ENCODE measurements at places on chromosomes 12 and 14.

DNA sequence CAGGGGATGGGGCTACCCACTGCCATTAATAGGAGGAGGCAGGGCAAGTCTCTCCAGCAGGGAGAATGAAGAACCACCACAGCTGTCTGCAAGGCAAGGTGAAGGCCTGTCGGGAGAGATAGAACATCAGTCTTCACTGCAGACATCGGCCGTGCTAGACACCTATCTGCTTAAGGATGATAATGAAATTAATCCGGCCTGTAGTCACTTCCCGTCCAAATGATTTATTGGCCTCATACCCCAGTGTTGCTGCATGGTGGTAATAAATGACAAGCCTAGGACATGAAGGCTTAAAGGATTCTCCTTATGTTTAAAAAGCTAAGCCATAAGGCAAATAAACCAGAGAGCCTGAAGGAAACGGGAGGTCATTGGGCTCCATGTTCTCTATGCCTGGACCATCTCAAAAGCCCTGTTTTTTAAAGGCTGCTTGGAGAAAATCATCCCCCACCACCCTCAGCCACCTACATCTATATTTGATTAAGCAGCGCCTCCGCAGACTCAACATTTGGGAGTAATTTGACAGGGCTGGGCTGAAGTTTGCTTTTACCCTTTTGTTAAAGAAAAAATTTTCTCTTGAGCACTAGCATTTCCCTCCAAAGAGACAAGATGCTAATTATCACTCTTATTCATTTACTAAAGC, 137.7 kb downstream of the PLXNC1 start:
- no peak for DNase-seq

DNA sequence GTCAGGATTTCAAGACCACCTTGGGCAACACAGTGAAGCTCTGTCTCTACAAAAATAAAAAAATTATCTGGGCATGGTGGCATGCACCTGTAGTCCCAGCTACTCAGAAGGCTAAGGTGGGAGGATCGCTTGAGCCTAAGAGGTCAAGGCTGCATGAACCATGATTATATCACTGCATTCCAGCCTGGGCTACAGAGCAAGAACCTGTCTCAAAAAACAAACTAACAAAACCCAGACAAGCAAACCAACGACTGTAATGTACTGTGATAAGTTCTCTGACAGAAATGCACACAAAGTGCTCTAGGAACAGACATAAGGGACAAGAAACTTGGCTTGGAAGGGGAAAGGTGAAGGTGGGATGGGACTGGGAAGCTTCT, 22.4 kb downstream of the ENTPD5 start:
- DNase-seq: no peak

DNA sequence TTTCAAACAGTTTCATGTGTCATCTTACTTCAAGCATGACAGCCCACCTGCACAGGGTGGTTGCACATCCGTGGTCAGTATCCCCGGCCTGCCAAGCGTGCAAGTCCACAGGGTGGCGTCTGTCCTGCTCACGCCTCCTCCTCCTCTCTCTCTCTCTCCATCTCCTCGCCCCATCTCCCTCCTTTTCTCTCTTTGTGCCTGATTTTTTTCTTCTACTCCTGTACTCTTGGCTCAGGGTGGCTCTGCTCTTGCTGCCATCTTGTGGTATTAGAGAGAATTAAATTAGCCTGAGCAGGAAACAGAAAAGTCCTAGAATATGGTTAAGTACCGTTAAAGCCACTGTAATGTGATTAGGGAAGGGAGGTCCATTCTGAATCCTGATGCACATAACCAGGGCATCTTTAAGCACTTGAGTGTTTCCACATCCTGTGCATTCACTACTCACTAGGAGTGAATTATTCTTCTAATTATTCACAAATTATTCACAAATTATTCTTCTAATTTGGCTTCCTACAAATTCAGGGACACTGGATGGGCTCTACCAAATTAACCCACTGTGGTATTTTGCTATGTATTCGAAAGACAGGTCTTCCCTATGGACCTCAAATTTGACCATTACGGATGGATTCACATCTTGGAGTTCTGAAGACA, 25.5 kb upstream of the DTX1 start:
- no peak for DNase-seq

GRCh38 chr14:56145965-56146364, 27.8 kb downstream of the PELI2 start:
- no peak for DNase-seq

DNA sequence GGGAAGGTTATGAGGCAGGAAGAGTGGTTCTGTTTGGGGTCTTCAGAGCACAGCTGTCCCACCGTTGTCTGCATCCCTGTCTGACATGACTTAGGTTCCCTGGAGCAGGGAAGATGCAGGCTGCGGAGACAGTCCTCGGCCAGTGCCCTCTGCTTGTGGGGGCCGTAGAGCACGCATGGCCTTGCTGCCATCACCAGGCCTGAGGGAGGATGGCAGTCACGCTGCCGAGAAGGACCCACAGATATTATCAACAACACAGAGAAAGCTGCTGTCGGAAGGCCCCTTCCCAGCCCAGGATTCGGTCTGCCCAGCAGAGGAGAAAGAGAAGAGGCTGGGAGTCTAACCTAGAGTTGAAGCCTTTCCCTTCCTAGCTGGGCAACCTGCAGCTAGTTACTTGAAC, 35.0 kb downstream of the ERH start:
- no peak for DNase-seq

DNA sequence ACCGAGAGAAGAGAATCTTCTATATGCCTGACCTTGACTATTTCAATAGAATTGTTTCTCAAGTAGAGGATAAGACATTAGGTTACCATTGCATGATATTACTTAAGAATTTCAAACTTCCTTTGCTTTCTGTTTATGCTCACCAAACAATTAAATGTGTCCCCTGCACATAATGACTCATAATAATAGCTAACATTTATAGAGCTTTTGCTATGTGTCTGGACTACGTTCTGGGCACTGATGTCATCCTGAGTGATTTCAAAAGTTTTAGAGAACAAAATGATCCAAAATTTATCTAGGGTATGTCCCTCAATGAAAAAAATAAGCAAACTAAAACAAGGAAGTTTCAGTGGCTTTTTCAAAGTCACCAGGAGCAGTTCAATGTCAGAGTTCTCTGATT, 38.8 kb downstream of the SLC15A5 start:
- DNase-seq: no peak

DNA sequence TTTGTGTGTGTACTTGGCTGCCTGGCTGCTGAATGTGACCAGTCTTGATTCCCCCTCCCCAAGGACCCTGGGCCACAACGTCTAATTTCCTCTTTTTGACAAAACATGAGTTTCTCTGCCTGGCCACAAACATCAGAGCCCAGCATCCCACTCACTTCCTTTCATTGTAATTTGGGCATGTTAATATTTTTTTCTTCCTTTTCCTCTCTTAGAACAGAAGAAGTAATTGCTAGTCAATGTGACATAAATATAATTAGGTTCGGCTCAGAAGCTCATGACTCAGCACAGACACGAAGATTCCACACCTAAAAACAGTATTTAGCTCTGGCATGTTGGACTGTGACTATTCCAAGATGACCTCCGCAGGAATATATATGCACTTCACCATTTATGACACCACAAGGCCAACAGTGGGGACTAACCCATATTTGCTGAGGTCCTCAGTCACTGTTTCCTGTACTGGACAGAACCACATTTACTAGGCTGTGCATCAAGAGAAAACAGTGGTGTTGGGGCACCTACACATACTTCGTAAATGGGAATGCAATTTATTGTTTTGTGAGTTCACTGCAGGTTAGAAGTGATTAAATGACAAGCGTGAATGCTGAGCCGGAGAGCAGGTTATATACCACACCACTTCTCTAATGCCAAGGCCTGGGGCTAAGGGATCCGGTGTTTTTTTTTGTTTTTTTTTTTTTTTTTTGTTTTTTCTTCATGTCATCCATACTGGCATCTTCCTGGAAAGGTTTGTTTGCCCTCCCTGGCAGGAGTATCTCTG, 4.2 kb downstream of the GSG1 start:
- DNase-seq: no peak

- DNase-seq: peak; percentile 65
These were observed 30.1 kb upstream of the PPP2R5C start for GRCh38 chr14:101731187-101732080.

GRCh38 chr12:6450869-6451347, 934 bp upstream of the TAPBPL start:
- DNase-seq: no peak

DNA sequence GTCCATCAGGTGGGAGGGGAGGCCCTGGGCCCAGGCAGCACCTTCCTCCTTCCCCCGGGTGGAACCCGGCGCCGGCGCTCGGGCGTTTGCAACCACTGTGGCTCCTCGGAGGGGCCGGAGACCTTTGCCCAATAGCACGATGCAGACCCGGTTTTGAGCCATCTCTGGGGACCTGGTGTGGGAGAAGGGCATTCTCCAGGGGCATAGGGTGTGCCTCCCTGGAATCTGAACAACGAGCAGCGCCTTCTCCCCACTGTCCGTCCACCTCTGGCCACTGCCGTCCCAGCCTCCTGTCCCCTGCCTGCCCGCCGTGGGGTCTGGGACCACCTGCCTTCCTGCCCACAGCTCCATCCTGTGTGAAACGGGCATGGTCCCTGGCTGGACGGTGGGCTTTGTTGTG, 12.5 kb downstream of the ZFYVE21 start:
- DNase-seq: no peak

GRCh38 chr12:118420673-118421072, 44.3 kb downstream of the SUDS3 start:
- no peak for DNase-seq

DNA sequence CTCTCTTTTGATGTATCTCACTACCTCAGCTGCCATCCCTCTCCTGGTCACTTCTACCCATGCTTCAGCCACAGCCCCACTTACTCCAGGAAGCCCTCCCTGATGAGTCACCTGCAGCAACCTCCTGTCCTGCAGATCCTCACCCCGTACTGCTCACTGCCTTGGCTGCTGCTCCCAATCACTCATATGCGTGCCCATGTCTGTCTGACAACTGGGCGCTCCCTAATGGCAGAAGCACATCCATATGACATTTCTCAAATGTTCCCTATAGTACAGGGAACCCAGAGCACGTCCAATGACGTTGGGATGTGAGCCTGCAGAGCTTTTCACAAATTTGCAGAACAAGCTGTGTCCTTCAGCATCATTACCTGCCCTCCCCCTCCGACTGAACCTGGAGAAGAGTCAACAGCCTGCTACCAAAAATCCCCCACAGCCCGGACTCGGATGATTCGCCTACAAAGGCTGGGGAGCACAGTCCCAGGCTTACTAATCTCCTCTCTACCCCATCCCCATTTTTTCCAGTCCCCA, 90.0 kb downstream of the SINHCAF start:
- no peak for DNase-seq

GRCh38 chr12:94080341-94081009, 67.9 kb upstream of the PLXNC1 start:
- DNase-seq: no peak
